ENCODE measurements at places on chromosomes 11 and 22.

GRCh38 chr11:88379130-88379529 is 41.6 kb upstream of the CTSC start:
- DNase-seq: no peak

GRCh38 chr11:63614136-63614671 is at the start of gene PLAAT3:
Gene PLAAT3 (minus strand): TSS chr11:63614433. CDS start chr11:63614014, 419 bp downstream.
- peak; percentile 79 for DNase-seq

DNA sequence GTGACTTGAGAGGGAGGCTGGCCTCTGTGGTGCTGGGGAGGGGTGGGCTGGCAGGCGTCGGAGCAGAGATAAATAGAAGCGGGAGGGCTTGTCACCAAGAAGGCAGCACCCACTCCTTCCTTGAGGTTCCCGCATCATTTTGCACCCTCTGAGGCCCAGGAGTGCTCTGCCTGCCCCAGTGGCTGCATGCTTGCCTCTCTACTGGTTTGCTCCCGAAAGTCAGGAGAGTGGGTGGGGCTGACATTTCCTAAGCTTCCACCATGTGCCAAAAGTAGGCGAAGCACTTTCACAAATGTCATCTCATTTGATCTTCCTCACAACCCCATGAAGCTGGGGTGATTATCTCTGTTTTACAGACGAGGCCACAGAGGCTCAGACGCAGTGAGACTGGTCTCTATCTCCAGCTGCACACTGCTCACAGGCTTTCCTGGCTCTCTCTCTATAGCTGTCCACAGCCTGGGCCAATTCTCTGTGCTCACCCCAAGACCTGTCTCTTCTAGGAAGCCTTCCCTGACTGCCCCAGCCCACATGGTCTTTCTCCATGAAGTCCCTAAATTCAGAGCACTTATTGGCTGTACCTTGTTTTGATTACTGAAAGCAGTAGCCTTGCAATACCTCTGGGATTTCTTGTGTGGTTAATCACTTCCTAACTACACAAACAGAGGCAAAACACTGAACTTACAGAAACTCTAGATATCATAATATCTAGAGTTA is 2.6 kb upstream of the UCP3 start:
- DNase-seq: peak; percentile 34

- DNase-seq: no peak
Measured at GRCh38 chr22:44968736-44969135, 41.1 kb downstream of the PHF21B start.

- no peak for DNase-seq
Measured at GRCh38 chr22:44529827-44530523, 31.9 kb upstream of the RTL6 start.

GRCh38 chr11:47399860-47400767 is 8.3 kb upstream of the SLC39A13 start:
- no peak for DNase-seq

GRCh38 chr22:30636226-30637077 is 871 bp downstream of the SLC35E4 start:
- DNase-seq: peak; percentile 31

- DNase-seq: no peak
Measured at GRCh38 chr11:86593833-86594232, 78.6 kb downstream of the ME3 start.

GRCh38 chr22:33825761-33826160 is 94.5 kb downstream of the LARGE1 start:
- no peak for DNase-seq

- no peak for DNase-seq
Measured at GRCh38 chr11:626475-627307, at the start of gene SCT. Gene SCT (minus strand): TSS chr11:627181. CDS start chr11:627143, 38 bp downstream.

- no peak for DNase-seq
Measured at GRCh38 chr11:46438211-46438610, 46.6 kb upstream of the CHRM4 start.

GRCh38 chr11:31818874-31819331 is 7.8 kb upstream of the PAX6 start:
- no peak for DNase-seq

DNA sequence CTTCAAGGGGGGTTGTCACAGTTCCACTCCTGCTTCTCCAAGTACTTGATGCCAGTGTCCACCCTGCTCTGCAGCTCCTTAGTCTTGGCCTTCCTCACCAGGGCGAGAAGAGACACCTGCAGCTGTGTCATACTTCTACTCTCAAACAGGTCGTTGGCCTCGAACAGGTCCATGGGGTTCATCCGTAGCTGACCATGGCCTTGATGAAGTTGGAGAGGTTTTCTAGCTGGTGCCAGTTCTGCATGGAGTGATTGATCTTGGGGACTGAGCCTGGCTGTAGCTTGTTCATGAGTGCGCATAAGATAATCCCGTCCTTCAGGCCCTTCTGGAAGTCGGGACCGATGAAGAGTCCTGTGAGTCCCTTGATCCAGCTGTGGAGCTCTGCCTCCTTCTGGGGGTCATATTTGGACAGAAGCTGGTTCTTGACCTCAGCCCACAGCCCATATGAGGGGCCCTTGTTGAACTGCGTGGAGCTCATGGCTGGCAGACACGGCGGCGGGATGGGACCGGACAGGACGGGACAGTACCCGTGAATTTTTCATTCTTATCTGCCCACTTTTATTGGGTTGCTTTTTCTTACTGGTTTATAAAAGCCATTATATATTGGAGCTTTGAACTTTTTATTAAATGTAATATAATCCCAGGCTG is 33.4 kb upstream of the HORMAD2 start:
- DNase-seq: no peak

- DNase-seq: no peak
Measured at GRCh38 chr22:44594951-44595350, 96.9 kb upstream of the RTL6 start.

- DNase-seq: no peak
Measured at GRCh38 chr11:57536947-57537619, at the start of gene SMTNL1. Gene SMTNL1 (plus strand): TSS chr11:57537595. CDS start chr11:57542643, 5,048 bp downstream.

DNA sequence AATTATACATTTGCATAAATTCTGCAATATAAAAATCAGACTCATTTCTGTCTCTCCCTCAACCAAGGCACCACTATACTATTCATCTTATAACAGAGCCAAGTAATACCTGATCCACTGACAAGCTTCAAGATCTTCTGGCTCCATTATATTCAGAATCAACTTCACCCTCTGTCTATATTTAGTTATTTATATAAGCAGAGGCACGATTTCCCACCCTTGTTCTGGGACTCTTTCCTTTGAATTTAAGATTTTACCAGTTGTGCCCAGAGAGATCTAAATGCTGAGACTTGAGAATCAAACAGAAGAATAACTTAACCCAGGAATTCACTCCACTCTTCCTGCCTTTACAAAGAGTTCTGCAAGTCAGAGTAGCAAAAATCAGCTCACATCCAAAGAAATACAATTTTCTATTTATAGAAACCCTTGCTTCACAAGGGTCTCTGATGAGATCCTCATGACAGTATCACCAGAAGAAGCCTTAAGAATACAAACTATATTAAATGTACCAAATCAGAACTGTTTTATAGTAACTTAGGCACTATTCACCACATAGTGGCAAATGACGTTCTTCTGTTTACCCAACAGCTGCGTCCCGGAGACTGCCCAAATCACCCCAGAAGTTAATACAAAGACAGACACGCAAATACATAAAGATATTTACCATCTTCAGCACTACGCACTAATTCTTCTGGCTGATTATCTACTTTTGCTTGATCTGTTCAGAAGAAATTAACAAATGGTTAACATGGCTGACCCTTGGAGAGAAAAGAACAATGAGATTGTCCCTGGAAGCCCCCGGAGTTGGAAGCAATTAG is 32.3 kb upstream of the CCDC89 start:
- DNase-seq: no peak

- DNase-seq: peak; percentile 31
Measured at GRCh38 chr11:69280994-69281393, 13.0 kb upstream of the MYEOV start.

GRCh38 chr22:42889304-42889703 is 32.2 kb upstream of the ARFGAP3 start:
- DNase-seq: no peak

DNA sequence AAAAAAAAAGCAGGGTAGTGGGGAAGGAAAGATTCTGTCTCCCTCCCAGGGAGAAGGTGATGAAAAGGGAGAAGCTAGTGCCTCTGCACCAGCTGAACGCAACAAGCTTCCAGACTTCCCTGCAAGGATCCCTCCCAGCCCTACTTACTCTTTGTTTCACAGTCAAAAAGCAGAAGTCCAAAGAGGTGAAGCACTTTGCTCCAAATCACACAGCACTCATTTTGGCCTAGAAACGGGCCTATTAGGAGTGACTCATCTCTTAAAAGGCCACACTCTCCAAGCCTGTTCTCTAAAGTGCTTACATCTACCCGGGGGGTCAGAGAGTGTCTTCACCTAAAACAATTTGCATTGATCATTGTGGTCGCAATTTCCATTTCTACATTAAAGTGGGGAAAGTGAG is 17.7 kb upstream of the GRK3 start:
- DNase-seq: no peak

DNA sequence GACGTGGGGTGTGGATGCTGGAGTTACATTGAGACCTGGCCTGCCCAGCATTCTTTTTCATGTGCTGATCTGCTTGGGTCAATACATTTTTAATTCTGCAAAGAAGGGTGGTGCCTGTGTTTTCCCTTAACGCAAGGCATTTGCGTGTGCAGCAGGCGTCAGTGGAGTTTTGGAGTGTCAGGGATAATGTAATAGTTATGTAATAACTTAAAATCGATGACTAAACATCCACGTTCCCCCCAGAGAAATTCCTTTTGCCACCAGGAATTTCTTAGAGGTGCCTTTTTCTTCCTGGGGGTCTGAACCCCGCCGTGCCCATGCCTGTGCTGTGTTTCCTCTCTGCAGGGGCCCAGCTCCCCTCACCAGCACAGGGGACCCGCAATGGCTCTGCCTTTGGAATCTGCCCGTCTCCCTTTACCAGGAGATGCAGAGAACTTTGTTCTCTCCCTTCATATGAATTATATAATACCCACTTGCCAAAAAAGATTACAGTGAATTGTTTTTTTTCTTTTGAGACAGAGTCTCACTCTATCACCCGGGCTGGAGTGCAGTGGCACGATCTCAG is 62.6 kb downstream of the TBC1D22A start:
- DNase-seq: no peak

DNA sequence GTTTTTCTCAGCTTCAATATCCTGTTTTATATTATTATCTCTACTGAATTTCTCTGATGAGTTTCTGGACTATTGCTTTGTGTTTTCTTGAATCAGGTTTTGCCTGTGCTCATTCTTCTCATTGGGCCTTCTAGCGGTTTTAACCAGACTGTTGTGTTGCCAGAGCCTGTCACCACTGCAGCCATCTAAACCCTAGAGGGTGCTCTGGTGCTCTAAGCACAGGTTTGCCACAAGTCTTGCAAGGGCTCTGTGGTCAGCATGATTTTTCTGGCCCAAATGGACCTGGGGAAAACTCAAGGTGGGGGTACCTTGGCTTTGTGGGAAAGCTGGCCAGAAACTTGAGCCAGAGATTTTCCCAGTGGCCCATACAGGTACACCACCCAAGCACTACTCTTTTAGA is 52.4 kb upstream of the TYR start:
- no peak for DNase-seq

DNA sequence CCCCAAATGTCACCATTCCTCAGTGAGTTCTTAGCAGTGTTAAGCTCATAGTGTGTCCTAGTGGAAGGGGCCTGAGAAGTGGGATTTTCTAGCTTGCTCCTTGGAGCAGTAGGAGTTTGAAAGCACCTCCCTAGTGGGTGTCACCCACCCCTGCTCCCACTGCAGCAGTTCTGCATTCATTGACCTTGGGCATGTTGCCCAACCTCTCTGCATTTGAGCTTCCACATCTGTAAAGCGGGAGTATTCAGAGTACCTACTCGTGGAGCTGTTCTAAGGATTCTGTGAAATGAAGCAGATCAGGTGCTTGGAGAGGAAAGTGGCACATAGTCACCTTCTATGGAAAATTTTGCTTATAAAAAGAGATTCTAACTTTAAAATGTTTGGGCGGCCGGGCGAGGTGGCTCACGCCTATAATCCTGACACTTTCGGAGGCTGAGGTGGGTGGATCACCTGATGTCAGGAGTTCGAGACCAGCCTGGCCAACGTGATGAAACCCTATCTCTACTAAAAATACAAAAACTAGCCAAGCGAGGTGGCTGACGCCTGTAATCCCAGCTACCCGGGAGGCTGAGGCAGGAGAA is 16.9 kb downstream of the LMO2 start:
- no peak for DNase-seq

GRCh38 chr11:80455818-80456217 is 1015.0 kb upstream of the TENM4 start:
- DNase-seq: no peak

DNA sequence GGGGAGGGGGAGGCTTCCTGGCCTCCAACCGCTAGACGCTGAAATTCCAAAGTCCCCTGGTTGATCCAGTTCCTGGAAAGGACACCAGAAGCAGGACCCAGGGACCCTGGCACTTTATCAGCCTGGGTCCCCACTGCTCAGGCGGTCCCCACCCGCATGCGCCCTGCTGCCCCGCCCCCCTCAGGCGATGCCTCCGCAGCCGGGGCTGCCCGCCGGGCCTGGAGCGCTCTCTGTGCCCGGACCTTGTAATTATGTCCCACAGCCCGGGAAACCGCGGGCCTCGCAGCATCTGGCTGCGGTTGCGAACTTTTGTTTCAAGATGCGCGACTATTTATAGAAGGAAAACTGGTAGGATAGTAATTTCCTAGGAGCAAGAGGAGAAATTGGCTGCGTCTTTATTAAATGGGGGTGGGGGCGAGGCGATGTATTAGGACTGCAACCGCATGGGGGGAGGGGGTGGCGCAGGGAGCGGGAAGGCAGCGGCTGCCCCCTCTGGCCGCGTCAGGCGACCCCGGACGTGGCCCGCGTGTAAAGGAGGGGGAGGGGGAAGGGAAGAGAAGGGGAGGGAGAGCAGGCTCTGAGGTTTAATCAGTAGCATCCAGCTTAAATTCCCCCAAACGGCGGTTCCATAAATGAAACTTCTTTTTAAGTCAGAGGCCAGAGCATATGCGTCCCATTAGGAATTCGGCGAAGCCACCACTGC is 6.1 kb downstream of the WNT7B start:
- DNase-seq: peak; percentile 30

DNA sequence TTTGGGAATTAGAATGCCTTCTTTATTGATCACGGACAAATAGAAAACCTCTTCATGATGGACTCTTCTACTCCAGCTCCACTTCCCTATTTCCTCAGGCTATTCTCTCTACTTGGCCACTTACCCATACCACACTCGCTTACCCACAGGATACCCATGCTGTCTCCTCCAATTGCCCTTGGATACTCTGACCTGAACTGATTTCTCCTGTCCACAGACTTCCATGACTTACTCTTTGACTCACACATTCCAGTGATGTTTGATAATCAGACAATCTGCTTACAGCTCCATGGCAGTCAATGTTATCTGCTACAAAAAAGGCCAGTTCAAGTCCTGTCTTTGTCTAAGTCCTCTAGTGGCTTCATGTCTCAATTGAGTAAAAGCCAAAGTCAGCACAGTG is 292.0 kb upstream of the CTSC start:
- no peak for DNase-seq
